Activated CD4-positive, alpha-beta T cell treated with anti-CD3 and anti-CD28 coated beads, Interleukin-2, Interleukin-4, amounts not matched to agents 100 ng/mL and 50 ng/mL, durations not matched to agents 16 hours and 8 hours (primary cell): ENCODE measurements at places on chromosomes 1 and 21.

DNA sequence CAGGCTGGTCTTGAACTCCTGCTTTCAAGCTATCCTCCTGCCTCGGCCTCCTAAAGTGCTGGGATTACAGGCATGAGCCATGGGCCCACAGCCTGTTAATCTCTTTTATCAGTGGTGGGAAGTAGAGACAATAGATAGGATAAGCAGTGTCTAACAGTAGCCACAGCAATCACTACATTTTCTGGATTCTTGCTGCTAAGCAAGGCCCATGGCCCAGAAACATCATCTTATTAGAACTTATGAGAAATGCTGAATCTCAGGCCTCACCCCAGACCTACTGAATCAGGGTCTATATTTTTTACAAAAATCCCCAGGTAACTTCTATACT is 29.7 kb downstream of the IGFN1 start:
- no peak for DNase-seq

DNA sequence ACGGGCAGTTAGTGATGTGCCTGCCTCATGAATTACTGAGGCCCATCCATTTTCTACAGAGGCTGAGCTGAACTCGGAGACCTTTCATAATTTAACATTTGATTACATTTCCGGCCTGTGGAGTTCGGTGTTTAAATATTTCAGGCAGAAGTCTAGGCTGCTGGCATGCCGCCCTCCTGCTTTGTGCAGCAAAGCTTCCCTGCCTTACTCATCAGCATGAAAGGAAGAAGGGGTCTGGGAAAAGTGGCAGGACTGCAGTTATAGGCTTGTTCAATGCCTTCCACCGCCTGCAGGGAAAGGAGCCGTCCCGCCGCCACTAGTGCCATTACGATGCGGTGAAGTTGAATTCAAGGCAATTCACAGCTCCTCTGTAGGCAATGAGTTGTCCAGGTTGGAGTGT is 527.9 kb downstream of the NPHP4 start:
- no peak for DNase-seq

DNA sequence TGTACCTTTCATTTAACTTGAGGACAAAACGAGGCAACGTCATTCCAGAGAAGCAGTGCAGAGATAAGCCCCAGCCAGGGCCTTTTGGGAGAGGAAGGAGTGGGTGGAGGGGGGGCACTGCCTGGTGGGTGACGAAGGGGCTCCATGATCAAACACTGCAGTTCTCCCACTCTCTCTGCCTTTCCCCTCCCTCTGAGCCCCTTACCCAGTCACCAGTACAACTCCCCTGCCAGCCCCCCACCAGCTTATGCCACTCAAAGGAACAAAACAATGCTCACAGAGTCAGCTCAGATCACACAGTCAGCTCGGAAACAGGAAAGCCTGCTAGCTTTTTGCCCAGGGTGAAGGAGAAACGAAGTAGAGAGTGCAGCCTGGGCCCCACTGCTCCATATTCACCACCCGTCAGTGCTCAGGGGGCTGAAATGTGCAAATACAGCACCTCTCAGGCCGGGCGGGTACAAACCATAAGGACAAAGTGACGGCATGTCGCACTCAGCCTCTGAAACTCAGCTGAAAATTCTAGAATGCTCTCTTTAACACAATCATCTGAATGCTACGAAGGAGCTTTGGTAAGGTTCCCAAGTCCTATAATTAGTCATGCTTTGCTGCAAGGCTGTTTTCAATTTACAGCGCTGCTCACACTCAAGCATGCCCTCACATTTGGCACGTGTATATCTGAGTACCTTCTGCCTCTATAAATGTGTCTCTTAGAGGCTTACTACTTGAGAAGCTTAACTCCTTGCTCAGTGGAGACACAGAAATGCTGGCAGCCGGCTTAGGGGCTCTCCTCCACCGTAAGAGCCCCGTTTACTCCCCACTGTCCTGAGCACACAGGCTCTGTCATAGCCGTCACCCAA is 65.8 kb upstream of the RAB4A start:
- no peak for DNase-seq

DNA sequence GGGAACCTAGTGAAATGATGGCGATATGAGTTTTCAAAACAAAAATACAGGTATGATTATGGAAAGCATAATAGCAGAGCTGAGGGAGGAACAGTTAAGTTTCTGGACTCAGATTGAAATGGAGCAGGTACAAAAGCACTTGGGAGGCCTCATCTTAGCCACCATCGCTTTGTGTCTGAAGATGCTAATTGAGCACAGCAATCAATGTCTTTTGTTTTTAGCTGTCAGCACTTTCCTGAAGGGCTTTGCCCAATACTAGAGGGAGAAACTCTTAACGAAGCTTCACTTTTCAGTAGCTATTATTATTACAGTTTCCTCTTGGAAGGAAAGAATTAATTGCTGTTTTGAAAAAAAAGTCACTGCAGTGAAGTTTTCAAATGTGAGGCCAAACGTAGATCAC is 348.7 kb downstream of the RWDD3 start:
- no peak for DNase-seq

- DNase-seq, result peak; percentile 28
Observed at GRCh38 chr1:235831148-235831547, 35.6 kb downstream of the LYST start.

DNA sequence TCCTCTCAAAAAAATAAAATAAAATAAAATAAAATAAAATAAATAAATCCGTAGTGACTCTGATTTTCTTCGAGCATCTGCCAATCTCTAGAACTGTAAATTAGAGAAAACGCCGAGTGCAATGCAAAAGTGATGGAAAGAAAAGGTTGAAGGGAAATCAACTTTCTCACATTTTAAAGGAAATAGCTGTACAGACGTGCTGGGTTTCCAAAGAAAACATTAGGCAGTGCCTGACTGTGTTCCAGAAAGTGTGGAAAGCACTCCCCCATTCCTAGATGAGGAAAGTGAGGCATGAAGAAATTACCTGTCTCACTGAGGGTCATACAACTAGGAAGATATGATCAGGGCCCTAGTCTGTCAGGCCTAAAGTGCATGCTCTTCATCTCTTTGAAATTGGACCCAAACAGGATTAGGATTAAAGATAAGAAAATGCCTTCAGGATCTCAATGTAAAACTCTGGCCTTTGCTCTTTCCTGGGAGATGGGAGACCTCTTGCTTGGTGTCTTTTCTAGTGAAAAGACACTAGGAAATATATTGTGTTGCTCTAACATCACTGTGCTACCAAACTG is 1.8 kb upstream of the PTPN14 start:
- DNase-seq, result no peak

- DNase-seq, result no peak
Observed at GRCh38 chr21:25862112-25862511, 127.3 kb downstream of the GABPA start.

DNA sequence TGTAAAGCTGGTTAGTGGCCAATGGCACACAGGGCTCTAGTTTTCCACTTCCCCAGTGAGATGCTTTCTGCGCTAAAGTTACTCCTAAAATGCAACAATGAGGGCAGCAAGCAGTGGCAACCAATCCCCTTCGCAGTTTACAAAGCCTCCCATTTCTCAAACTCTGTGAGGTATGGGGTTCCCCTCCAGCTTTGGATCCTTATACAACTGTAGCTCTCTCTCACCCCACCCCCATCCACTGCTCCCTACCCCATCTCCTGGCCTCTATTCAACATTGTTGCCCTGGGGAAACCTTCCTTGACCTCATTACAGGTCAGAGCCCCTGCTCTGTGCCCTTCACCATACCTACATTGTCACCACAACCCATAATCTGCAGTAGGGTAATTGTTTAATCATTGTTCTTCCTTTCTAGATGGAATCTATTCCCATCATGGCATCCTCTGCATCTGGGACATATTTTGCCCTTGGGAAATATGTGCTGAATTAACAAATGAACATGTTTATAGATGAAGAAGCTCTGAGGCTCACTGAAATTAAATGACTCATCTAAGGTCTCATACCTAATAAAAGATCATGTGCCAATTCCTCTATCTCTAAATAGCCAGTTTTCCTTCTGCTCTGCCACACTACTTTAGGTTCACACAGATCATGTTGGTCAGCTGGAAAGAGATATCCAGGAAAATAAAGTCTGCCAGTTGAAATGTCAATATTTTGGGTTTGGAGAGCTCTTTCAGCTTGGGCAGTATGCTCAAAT is 12.6 kb downstream of the KIAA0040 start:
- DNase-seq, result no peak

DNA sequence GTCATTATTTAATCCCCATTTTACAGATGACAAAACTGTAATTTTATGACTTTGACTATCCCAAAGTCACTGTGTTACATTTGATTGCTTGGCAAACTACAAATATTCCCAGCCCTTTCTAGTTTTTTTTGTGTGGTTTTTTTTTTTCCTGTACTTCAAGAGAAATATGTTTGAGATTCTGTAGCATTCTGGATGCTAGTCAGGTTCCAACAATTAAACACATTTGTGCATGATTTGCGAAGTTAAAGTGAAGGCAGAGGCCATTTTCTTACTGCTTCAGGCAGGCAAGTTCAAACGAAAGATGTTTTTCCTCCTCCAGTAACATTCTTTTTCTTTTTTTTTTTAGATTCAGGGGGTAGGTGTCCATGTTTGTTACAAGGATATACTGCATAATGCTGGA is 107.9 kb upstream of the SERTAD4 start:
- DNase-seq, result no peak

DNA sequence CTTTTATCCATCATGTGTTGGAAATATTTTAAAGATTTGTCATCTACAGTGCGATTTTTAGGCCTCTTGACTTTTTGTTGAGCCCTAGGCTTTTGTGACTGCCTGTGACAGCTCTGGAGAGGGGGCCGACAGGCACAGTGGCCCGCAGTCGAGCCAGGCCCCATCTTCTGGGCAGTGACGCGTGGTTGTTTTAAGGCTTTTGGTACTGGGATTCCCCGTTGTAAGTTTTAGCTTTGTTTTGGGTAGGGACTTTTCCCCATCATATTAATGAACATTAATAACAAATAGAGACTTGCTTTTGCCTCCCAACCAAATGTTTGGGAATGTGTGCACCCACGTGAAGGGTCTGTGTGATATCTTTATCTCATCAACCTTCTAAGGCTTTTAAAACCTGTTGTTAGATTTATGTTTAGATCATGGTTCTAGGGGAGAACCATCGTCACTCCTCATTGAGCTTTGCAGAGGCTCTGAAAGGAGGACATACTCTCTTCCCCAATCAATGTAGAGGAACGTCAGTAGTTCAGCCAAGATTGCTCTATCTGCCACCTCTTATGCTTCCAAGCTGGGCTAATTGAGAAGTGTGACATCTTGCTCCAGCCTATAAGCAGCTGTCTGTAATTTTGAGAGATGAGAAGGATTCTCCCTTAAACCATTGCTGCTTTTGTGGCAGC is 34.6 kb downstream of the MAPKAPK2 start:
- DNase-seq, result no peak

GRCh38 chr1:170337413-170337994 is 191.7 kb downstream of the NTMT2 start:
- DNase-seq, result no peak

DNA sequence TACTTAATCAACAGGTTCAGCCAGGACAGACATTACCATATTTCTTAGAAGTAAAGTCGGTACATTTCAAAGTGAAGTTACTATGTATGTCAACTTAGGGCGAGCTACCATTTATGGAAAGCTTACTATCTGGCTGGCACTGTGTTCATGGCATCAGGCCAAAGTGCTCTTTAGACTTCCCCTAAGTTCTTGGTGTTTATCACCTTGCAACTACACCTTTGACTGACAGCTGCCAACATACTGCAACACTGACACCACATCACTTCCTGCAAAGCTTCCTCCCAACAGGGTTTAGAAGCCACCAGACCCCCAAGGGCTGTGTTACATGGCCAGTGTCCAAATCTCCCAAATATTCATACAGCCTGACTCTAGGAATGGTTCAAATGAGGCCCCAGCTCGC is 61.0 kb downstream of the TIAM1 start:
- DNase-seq, result no peak

- DNase-seq, result no peak
Observed at GRCh38 chr1:231982871-231983587, 356.4 kb downstream of the DISC1 start.

GRCh38 chr1:16243215-16243610 is 6.2 kb upstream of the CPLANE2 start:
- no peak for DNase-seq

DNA sequence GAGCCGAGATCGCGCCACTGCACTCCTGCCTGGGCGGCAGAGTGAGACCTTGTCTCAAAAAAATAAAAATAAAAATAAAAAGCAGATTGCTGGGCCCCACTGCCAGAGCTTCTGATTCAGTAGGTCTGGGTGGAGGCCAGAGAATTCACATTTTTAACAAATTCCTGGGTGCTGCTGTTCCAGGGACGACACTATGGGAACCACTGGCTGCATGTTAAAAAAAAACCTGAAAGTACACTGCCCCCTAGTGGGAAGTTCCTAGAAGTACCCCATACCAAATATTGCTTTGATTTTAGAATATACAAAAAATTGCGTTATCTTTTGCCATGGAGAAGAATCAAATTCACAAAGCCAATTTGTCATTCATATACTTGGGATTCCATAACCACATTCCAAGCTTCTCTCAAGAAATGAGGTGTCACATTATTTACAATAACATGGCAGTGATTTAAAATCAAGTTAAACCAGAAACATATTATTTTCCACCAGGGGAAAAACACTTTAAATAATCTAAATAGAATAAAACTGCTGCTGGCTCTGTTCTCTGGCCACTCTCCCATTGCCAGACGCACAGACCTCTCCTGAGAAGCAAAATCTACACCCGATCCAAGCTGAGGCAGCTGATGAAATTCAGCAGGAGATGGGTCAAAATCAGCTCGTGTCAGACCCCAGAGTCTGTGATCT is 27.4 kb downstream of the SYF2 start:
- DNase-seq, result peak; percentile 25

DNA sequence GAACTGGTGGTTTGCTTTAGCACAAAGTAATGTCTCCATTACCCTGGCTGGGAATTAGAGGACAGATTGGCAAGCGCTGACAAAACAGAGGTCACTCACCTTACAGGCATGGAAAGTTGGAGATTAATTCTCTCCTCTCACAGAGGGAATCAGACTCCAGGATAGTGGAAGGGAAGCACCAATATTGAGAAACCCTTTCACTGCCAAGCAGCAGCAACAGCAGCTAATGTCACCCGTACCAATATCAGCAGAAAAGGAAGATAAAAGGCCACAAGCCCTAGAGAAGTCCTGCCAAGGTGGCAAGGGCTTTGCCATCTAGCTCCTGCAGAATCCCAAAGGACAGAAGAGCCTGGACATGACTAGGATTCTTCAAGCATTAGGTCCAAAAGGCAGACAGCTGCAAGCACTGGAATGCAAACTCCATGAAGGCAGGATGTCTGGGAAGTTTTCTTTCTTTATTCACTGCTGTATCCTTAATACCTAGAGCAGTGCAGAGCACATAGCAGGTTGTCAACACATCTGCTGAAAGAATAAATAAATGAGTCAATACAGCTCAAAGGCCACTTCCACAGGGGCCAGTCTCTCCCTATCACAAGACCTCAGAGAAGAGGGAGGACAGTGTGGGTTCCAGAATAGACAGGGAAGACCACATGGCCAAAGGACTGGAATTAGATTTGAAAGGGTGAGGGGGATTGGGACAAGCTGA is 57.2 kb downstream of the ERI3 start:
- DNase-seq, result no peak

- no peak for DNase-seq
Observed at GRCh38 chr1:209863766-209864485, 36.2 kb downstream of the UTP25 start.

GRCh38 chr1:21240706-21241105 is 49.6 kb downstream of the ECE1 start:
- DNase-seq, result no peak

GRCh38 chr1:43445606-43446387 is 7.9 kb downstream of the HYI start:
- no peak for DNase-seq
